Activated T-cell treated with anti-CD3 and anti-CD28 coated beads, Interleukin-2, amount 50 U/mL, for 72 hours (primary cell): ENCODE measurements at places on chromosomes 2 and 18. TPM values are rescaled to one million over a fixed set of nuclear protein-coding genes. Genes with fewer than 3 reads are reported as not detected.
A peak's percentile ranks its signal among the peaks of the same experiment; 100 is the strongest.

- no peak overlapping the region for H3K27ac ChIP-seq
- no peaks in the 10 kb centered on the region for H3K27me3 ChIP-seq
- no peak overlapping the region for H3K4me3 ChIP-seq
- DNase-seq: no peak
- H3K4me1 ChIP-seq: no peaks in the 10 kb centered on the region
These were observed 23.7 kb downstream of the PCARE start for GRCh38 chr2:29050591-29050990.

TUBA3E gene
- total RNA-seq: not detected

DNA sequence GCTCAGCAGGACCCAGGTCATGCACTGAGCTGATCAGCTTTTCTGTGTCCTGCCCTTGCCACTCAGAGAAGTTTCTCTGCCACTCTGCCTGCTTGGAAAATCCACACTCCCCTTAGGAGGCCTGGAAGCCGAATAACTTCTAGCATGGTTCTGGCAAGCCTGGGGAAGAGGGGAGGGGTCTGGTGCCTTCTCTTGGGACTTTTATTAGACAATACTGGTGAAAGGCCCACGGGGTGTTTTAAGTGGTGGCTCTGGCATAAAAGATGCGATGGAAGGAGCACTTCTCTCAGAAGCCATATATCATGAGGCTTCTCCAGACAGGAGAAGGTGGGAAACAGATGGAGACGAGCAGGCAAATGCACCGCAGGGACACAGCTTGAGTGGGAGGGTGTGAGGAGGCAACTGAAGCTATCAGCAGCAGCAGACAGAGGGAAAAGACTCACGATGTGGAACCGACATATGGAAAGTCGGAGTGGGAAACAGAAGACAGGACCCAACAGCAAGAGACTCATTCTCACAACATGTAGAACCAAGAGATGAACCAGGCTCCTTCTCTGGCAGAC, 141.8 kb upstream of the CTNNA2 start:
- no peaks in the 10 kb centered on the region for H3K36me3 ChIP-seq
- no peak overlapping the region for H3K4me3 ChIP-seq
- DNase-seq: no peak
- no peaks in the 10 kb centered on the region for H3K27me3 ChIP-seq

FBXO41 gene
- 22.9 TPM for total RNA-seq

DNA sequence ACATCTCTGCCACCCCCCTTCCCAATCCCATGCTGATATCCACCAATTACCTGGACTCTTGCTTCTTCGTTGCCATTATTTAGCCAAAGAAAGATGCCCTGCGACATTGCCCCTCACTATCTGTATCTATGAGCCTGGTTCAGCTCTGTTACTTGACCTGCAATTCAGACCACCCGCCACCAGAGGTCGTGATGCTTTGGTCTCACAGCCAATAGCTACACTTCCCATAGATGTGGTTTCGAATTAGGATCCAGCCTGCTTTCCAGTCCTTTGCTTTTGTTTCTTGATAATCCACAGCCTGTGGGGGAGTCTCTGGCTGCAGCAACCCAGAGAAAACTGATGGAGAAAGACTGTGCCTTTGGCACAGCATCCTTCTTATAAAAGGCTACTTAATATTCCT, 239.4 kb downstream of the KLHL29 start:
- H3K36me3 ChIP-seq: no peaks in the 10 kb centered on the region
- DNase-seq: peak; percentile 11
- H3K4me1 ChIP-seq: no peaks in the 10 kb centered on the region
- H3K27ac ChIP-seq: no peak overlapping the region
- no peak overlapping the region for H3K4me3 ChIP-seq

KIF1A gene
- total RNA-seq: 28.8 TPM

DNA sequence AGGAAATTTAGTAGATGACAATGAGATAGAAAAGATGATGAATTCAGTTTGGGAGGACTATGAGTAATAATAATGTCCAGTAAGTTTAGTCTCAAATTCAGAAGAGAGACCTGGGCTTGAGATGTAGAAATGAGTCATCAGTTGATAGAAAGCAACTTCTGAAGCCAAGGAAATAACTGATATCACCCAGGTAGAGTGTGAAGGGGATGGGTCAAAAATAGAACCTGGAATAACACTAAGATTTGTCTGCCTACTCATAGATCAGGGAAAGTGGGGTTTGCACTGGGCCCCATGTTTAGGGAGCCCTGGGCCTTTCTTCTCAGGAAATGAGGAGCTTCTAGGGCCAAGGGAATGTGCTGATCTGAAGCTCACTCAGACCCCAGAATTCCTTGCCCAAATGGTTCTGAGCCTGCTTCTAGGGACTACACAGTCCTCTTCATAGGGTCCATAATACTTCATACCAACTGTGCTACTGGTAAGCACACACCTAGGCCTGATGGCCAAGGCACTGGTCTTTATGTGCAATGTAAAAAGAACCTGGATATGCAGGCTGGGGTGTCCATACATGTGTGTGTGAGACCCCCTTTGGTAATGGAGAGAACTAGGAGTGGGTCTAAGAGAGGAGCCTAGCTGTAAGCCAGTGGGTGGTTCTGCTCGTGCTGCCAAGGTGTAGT, 141.2 kb downstream of the IKZF2 start:
- no peak overlapping the region for H3K27ac ChIP-seq
- DNase-seq: no peak
- peaks cover 6% of the 10 kb centered on the region for H3K36me3 ChIP-seq
- H3K4me1 ChIP-seq: peaks cover 23% of the 10 kb centered on the region
- H3K4me3 ChIP-seq: no peak overlapping the region
- H3K27me3 ChIP-seq: peaks cover 21% of the 10 kb centered on the region

DNA sequence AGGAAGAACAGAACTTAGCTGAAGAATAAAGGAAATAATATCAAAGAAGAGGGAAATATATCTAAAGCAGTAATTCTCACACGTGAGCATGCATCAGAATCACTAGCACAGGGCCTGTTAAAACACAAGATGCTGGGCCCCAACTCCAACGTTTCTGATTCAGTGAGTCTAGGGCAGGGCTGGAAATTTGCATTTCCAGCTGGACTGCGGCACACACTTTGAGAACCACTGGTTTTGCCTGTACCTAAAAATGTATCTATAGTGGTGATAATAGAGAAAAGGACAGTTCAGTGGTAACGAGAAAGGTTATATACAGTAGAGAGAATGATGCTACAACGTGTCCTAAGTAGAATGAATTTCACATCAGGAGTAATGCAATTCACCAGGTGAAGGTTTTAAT, 11.2 kb downstream of the REV1 start:
- peaks cover 79% of the 10 kb centered on the region for H3K4me1 ChIP-seq
- H3K27ac ChIP-seq: peak overlapping the region; percentile 82
- no peak overlapping the region for H3K4me3 ChIP-seq
- H3K36me3 ChIP-seq: peaks cover 4% of the 10 kb centered on the region
- DNase-seq: no peak

DNA sequence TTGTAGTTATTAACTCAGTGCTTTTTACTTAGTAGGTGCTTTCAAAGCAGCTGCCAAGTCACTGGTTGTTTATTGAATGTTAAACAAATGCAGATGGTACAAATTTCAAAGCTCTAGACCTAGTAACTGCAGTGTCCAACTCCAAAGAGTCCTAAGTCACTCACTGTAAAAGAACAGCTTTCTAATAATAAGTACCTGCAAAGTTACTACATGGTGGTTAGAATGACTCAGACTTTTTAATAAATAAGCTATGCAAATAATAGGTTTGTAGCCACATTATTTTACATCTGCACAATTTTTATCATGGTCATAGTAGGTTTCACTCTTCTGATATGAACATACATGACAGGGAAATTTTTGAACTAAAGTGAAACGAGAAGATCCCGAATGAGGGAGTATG, 1620.4 kb upstream of the CELF4 start:
- DNase-seq: no peak
- H3K27ac ChIP-seq: no peak overlapping the region
- H3K27me3 ChIP-seq: no peaks in the 10 kb centered on the region
- H3K36me3 ChIP-seq: no peaks in the 10 kb centered on the region

DNA sequence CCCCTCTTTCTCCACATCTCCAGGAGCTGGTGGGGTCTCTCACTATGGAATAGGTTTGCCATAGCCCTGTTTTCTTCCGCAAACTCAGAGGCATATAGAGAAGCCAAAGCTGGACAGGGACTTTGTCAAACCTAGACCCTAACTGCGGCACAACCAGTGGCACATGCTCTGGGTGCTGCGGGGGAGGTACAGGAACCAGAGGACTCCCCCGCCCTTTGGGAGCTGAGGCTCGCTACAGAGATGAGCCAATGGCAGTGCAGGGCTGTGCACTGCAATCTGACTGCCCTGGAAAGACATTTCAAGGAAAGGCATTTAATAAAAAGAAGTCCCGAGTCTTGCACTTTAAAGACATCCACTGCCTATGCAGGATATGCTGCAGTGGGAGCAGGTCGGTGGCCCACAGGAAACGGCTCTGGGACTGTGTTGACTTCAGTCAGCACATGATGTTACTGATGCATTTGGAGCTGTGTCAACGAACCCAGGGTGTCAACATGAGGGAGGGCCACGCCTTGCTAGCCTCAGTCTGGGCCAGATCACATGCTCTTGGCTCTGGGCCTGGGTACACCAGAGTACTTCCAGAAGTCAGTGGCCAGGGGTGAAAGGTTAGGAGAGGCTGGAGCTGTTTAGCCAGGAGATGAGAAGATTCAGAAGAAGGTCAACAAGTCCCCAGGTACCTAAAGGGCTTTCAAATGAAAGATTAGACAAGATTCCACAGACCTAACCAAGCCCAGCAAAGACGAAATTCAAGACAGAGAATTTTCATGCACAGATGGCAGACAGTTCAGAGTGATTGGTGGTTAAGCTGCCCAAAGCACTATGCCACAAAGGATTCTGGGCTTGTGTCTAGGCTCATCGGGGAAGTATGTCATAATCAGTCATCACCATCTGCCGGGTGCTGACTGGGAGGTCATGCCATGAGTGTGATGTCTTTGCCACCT, 8.2 kb downstream of the SLC35F6 start:
- peak overlapping the region; percentile 53 for H3K27ac ChIP-seq
- peak; percentile 27 for DNase-seq
- peaks cover 6% of the 10 kb centered on the region for H3K36me3 ChIP-seq
- peaks cover 49% of the 10 kb centered on the region for H3K4me1 ChIP-seq
- peak overlapping the region; percentile 30 for H3K4me3 ChIP-seq

DNA sequence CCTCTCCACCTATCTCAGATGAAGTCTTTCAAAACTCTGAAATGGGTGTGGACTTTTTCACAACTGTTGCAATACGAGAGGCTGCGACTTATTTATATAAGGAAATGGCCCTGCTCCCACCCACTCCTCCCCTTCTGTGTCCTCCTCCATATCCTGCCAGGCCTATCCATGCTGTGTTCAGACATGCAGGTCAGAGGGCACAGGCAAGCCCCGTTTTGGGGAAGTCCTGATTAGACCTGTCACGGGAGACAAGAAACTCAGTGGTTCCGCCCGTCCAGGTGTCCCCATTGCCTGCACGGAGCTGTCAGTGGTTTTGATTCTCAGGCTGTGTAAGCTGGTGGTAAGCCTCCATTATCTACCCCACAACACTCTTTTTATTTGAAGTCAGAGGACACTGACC, 99.6 kb upstream of the MGAT5 start:
- H3K4me1 ChIP-seq: peaks cover 33% of the 10 kb centered on the region
- DNase-seq: no peak
- no peaks in the 10 kb centered on the region for H3K27me3 ChIP-seq
- H3K27ac ChIP-seq: no peak overlapping the region
- no peak overlapping the region for H3K4me3 ChIP-seq

- no peak for DNase-seq
- H3K27me3 ChIP-seq: peaks cover 9% of the 10 kb centered on the region
- no peaks in the 10 kb centered on the region for H3K4me1 ChIP-seq
- no peaks in the 10 kb centered on the region for H3K36me3 ChIP-seq
These were observed 233.4 kb downstream of the NAPG start for GRCh38 chr18:10759241-10759640.

GRCh38 chr2:74747411-74748080, 86.4 kb upstream of the HK2 start:
- no peak overlapping the region for H3K27ac ChIP-seq
- no peak for DNase-seq
- H3K27me3 ChIP-seq: no peaks in the 10 kb centered on the region
- no peak overlapping the region for H3K4me3 ChIP-seq

PLCD4 gene
- 0.24 TPM for total RNA-seq

EGR4 gene
- 1.6 TPM for total RNA-seq

DNA sequence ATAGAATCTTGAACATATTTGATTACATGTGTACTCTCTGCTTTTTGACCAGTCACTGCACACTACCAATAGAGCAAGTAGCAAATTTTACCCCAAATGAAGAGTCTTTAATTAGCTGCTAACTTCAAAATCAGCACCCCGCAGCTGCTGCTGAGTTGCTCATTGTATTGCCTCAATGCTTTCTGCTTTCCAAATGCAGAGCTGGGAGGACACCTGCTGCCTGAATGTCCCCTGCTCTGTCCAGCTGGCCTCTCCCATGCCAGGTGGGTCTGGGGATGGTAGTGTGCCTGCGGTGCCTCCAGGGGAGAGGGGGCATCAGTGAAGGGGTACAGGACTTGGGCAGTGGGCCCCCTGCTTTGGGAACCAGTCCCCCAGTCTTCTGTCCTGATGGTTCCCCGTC, 184.8 kb downstream of the PRKCE start:
- H3K4me1 ChIP-seq: peaks cover 15% of the 10 kb centered on the region
- H3K4me3 ChIP-seq: no peak overlapping the region
- DNase-seq: no peak
- no peaks in the 10 kb centered on the region for H3K27me3 ChIP-seq

RAB31 gene
- total RNA-seq: 0.42 TPM

DNA sequence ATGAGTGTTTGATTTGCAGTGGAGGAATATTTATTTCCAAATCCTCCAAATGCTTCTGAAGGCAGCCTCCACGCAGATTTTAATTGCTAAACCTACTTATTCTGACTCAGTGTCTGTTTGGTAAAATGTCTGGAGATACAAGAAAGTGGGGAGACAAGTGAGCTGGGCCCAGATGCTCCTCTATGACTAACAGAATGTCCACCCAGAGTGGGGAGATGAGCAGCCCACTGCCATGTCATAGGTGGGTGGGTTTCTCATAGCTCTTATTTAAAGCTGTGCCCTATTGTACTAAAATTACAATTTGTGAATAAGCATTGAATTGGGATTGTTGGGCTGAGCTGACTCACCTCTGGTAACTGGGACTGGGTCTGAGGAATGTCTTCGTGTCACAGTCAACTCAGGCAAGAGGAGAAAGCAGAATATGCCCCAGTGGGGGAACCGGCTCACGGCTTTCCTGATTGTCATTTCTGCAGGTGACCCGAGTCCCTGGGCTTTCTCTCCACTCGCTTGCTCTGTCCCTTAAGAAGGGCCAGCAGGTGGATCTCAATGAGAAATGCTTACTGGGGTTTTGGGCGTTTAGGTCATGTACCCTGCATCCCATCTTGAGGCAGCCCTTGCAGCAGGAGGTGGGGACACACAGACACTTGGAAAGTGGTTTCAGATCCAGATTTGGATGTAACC, 116.3 kb upstream of the SPRED2 start:
- no peak for DNase-seq
- H3K4me1 ChIP-seq: peaks cover 25% of the 10 kb centered on the region
- no peak overlapping the region for H3K4me3 ChIP-seq
- no peaks in the 10 kb centered on the region for H3K27me3 ChIP-seq

IL36RN gene
- not detected for total RNA-seq

DNA sequence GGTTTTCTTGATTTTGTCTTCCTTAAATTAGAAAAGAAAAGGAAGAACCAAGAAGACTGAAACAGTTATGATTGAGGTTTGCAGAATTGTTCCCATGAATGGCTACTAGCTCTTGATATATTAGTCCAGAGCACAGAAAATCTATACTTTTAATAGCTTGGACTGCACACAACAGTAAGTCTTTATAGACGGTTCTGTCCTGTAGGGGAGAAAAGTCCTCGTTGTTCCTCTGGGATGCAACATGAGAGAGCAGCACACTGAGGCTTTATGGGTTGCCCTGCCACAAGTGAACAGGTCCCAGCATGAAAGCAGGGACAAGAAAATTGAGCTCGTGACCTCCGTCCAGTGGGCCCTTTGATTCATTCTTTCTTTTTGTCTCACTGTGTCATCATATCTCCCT, 41.5 kb downstream of the RAB31 start:
- no peaks in the 10 kb centered on the region for H3K4me1 ChIP-seq
- H3K27me3 ChIP-seq: peaks cover 22% of the 10 kb centered on the region
- no peaks in the 10 kb centered on the region for H3K36me3 ChIP-seq
- no peak for DNase-seq
- H3K27ac ChIP-seq: no peak overlapping the region
